ENCODE measurements at places on chromosomes 3 and 15. TPM values are rescaled to one million over a fixed set of nuclear protein-coding genes. Genes with fewer than 3 reads are reported as not detected.

RYR3 gene
- total RNA-seq: not detected

GRCh38 chr3:127908951-127909350 lies 6.1 kb upstream of the KBTBD12 start:
- DNase-seq: no peak

DNA sequence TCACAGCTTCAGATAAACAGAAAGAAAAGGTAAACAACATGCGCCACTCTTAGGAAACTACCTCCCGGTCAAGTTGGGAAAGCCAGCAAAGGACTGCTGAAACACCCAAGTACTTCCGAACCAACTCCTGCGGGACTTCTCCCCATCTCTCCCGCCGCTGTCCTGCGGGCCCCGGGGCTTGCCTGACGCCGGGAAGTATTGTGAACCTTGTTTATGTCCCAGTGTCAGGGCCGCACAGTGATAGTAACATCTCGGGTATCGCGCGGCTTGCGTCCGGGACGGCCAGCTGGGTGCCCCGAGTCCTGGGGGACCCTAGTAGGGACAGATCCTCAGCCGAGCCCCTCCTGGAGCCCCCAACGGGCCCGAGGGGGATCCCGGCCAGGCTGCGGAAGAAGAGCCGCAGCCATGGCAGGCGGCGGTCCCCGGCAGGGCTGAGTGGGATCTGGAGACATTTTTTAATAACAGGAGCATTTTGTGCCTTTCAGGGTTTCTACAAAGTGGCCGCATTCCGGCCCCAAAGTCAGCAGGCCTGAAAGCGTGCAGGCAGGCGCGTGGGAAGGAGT lies 756 bp downstream of the CLPX start:
- peak; percentile 81 for DNase-seq

- DNase-seq: no peak
Observed at GRCh38 chr3:196273655-196274054, 13.9 kb downstream of the PCYT1A start.

GRCh38 chr15:29092376-29093064 lies 177.1 kb downstream of the NSMCE3 start:
- no peak for DNase-seq

DNA sequence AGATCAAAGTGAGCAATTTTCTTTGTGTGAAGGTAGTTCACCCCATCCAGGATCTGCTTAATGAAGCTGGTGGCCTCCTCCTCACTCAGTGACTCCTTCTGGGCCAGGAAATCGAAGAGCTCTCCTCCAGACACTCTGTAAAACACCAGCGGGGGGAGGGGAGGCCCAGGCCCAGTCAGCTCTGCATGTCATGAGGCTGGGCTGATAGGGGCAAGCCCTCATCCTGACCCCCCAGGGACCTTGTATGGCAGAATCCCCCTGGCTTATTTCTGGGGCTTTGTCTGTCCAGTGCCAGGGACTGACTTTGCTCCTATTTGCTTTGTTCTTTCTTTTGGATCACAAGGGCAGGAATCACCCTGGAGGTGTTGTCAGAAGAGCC lies 74.9 kb downstream of the DAPK2 start:
- no peak for DNase-seq

GRK7 gene
- total RNA-seq: not detected

PKM gene
- total RNA-seq: 1,526 TPM

- no peak for DNase-seq
Observed at GRCh38 chr3:55728461-55729100, 241.5 kb upstream of the WNT5A start.

DNA sequence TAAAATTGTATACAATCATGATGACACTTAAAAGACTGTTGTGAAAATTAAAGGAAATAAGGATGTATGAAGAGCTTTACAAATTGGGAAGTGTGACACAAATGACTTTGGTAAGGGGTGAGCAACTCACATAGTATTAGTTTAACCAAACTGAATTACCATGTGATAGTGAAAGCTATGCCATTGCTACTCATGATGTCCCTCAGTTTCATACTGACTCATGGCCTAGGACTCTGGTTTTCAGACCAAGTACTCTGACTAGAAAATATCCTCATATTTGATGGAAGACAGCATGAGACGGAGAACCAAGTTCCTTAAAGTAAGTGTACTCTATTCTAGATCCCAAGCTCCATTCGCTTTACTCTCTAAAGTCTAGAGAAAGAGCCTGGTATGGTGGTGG lies 203.2 kb upstream of the ICE2 start:
- DNase-seq: no peak

TF gene
- 0.85 TPM for total RNA-seq

- peak; percentile 78 for DNase-seq
Observed at GRCh38 chr3:62622553-62623174, 249.3 kb upstream of the FEZF2 start.

DNA sequence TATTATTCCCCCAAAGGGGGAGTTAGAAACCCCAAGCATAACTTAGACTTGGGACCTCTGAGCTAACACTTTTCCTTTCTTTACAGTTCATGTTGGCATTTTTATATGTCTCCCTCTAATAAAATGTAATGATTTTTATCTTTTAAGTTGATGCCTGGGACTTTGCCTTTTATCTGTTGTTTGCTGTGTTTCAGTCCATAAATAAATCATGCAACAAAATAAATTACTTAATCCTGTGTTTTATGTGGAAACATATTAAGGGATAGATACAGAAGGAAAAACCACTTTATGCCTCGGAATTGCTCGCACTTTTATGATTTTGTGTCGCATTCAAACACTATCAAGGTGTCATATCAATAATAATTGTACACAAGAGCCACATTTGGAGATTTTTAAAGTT lies 93.7 kb upstream of the TBC1D5 start:
- DNase-seq: no peak

GRIP2 gene
- not detected for total RNA-seq

SUSD5 gene
- total RNA-seq: 1.7 TPM

GRCh38 chr3:163779396-163780344 lies 1298.6 kb downstream of the SI start:
- no peak for DNase-seq

- no peak for DNase-seq
Observed at GRCh38 chr3:179967622-179968021, 69.1 kb downstream of the PEX5L start.

DNA sequence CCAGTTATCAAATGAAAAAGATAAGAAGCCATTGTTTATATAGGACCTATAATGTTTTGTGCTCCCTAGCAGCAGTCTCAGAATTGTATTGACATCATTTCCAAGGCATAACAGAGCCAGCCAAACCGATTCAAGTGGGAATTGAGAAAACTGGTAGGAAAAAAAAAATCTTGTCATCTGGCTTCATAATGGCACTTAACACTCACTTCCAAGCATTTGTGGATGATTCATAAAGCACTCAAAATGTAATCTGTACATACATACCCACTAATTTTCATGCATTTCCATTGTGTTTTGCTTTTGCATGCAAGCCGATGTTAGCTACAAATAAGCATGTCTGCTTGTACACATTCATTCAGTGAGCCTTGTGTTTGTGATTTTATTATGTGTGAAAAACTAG lies 18.6 kb upstream of the TRPC1 start:
- no peak for DNase-seq

- peak; percentile 16 for DNase-seq
Observed at GRCh38 chr3:30984855-30985749, 90.6 kb upstream of the GADL1 start.

DNA sequence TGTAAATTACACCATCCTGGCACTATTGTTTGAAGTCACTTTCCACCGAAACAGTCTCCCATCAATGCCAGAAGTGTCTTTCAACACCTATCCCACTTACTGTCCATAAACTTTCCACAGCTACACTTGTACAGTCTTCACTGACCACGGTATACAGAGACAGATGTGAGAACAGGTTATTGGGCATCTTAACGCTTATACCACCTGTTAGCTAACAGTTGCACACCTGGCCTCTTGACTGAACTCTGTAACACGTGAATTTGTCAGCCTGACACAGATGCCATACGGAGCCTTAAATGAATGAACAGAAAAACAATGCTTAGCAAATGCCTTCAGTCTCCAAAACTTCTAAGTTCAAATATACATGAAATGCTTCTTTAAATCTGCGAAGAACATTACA lies 440.5 kb downstream of the SHQ1 start:
- DNase-seq: no peak

GRCh38 chr3:27990324-27990723 lies 251.1 kb upstream of the CMC1 start:
- no peak for DNase-seq

- DNase-seq: no peak
Observed at GRCh38 chr3:87053553-87053952, 62.6 kb upstream of the VGLL3 start.

DNAJB11 gene
- 60.4 TPM for total RNA-seq

- peak; percentile 48 for DNase-seq
Observed at GRCh38 chr15:33022629-33023028, 171.9 kb downstream of the FMN1 start.

DNA sequence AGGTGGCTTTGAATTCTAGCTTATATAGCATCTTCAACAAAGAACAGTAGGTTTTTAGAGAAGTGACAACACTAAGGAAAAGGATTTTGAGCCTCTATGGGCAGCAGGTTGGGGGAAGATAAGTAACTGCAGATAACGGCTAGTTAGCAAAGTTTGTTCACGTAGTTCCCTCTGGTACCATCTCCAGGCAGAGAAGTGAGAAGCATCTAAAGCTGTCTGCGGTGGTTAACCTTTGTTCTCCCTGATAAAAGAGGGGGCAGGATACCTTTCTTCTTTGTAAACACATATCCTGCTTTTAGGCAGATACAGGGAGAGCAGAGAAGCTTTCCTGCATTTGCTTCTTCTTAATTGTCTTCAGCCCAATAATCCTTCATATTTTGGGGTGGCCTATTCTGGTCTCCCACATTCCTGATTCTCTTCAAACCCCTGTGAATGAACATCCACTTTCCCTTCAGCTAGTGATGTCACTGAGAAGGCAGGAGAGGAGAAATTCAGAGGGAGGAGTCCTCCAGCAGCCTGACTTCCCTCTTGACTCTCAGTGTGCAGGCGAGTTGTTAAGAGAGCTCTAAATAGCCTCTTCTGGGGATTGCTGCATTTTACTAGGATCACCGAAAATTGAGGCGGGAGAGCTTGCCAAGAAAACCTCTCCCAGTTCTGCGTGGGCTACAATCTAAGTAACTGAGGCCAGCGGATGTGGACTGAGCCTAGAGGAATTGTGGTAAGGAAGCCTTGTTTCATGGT lies 393.7 kb upstream of the C2CD4B start:
- no peak for DNase-seq

DNA sequence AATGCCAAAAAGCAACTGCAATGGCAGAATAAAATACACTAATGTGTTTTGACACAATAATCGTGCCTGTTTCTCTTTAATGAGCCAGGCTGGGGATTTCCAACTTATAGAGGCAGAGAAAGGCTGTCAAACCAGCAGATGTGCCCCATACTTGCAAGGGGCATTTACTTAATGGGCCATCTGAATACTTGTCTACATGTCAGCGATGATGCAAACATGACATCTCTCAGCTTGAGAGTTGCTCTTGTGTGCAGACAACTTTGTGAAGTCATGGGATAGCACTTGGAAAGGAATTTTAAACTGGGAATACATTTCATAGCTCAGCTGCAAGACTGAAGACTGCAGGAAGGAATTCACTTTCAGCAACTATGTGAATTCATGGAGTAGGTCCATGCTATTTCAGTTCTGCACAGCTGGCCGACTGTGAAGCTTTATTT lies 127.4 kb upstream of the ADAMTS9 start:
- DNase-seq: no peak

GRCh38 chr3:107543666-107544065 lies 20.9 kb downstream of the BBX start:
- DNase-seq: peak; percentile 57

GRCh38 chr3:128663151-128663550 lies 12.5 kb upstream of the RPN1 start:
- DNase-seq: no peak
